ENCODE measurements at places on chromosomes 7 and 10.

- DNase-seq, result no peak
These were observed 10.7 kb downstream of the NDST2 start for GRCh38 chr10:73800560-73801252.

GRCh38 chr10:78863140-78863905, 205.4 kb upstream of the ZMIZ1 start:
- DNase-seq, result no peak

DNA sequence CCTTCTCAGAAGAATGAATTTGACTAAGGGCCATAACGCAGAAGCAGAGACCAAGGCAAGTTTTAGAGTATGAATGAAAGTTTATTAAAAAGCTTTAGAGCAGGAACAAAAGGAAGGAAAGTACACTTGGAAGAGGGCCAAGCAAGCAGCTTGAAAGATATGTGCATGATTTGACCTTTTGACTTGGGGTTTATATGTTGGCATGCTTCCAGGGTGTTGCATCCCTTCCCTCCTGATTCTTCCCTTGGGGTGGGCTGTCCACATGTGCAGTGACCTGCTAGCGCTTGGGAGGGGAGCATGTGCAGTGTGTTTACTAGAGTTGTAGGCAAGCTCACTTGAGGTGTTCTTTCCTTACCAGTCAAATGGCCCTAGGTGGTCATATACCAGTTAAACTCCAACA, 37.9 kb upstream of the LRRN3 start:
- no peak for DNase-seq

DNA sequence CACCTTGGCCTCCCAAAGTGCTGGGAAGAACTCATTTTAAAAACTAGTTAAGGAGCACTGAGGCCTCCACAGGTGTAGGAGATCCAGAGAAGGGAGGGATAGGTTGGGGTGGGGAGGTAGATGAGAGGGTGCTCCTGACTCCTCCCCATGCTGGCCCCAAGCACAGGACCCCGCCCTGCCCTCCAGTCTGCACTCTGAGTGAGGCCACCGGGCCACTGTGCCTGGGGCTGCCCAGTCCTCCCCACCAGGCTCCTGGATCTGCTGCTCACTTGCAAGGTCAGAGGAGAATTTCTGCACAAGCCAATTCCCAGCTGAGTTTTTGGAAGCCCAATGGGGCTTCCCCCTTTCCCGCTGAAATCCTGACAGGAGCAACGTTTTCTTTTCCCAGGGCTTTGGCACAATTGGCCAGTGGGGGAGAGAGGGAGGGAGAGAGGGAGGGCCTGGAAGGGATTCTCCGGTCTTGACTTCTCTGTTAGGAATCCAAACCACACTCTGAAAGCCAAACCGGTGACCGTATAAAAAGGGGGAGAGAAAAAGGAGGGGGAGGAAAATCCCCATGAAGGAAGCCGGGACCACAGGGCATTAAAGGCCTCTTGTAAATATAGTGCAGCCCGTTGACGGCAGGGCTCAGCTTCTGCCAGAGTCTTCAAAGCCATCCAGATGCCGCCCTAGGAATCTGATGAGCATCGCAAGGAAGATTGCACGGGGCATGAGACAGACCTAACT, 116.2 kb downstream of the SH3PXD2A start:
- no peak for DNase-seq

DNA sequence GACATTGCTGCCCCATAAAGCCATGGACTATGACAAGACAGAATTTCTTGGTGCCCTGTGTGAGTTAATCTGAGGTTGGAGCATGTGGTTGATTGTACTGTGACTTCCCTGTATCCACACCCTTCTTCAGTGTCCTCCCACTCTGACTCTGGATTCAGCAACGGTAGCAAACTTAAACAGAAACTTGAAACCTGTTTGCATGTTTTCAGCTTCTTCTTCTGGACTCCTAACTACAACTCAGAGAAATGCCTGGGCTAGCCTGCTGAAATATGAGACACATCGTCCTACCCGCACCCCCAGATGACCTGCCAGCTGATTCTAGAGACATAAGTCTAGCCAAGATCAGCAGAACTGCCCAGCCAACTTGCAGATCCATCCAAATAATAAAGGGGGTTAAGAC, 78.4 kb downstream of the IPMK start:
- DNase-seq, result no peak

DNA sequence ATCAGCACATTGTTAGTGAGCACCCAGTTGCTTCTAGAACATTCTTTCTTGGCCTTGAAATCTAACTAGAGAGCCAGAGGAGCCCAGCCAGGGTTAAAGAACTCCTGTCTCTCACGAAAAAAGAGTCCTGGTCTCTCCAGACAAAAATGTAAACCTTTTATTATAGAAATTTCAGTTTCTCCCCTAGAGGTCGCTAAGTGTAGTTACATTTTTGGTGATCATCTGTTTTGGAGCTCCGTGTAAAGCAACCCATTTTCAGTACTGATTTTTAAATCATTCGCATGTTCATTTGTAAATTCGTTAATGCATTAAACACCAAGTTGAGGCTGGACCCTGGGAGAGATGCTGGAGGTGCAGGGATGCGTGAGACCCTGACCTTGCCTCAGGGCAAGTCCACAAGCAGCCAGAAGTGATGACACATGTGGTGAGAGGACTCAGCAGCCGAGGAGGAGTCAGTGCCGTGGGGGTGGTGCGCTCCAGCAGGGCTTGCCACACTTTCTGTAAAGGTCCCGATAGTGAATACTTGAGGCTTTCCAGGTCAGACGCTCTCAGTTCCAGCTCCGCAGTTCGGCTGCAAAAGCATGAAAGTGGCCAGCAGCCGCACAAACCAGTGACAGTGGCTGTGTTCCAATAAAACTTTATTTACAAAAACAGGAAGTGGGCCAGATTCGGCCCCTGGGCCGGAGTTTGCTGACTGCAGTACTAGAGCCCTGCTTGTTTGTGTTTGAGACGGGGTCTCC, 578.6 kb upstream of the FOXK1 start:
- DNase-seq, result no peak

GRCh38 chr10:34181553-34182300, 633.4 kb downstream of the PARD3 start:
- no peak for DNase-seq

DNA sequence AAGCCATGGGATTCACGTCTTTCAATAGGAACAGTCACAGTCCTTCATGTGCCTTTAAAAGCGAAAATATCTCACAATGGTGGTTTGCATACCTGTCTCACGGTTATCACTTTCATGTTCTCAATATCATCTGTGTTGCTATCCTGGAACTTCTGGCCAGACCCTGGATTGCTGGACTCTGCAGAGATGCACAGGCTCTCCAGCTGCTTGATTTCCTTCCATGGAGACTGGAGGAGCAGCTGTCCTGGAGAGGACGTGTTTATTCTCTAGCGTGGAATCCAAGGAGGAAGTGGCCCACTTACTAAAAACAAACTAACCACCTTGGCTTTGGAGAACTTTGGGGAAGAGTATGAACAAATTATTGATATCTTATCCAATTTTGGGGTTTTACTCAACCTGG, 16.5 kb downstream of the BTBD16 start:
- DNase-seq, result no peak

GRCh38 chr10:68086910-68087684, 12.0 kb upstream of the HERC4 start:
- no peak for DNase-seq

GRCh38 chr10:21406595-21407193, 118.8 kb downstream of the SKIDA1 start:
- no peak for DNase-seq

- no peak for DNase-seq
These were observed at the start of gene ZNF485 for GRCh38 chr10:43606323-43607198. Gene ZNF485, plus strand, starts transcription at chr10:43606438. Its CDS starts 613 bp downstream, at chr10:43607051.

DNA sequence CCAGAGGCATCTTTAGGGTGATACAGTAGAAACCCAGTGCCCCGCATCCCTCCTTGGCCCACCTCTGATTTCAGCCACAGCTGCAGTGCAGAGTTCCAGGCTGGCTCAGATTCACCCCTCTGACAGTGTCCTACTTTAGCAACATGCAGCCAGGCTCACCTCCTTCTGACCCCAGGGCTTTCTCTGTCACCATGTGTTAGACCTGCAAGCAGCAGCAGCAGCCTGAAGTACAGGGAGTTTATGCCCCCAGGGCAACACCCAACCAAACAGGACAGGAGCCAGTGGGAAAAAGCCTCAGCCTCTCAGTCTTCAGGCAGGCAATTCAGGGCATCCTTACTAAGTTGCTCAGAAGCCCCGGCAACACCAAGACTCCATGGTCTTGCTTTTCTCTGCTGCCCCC, 109.0 kb upstream of the PLXNA4 start:
- no peak for DNase-seq

DNA sequence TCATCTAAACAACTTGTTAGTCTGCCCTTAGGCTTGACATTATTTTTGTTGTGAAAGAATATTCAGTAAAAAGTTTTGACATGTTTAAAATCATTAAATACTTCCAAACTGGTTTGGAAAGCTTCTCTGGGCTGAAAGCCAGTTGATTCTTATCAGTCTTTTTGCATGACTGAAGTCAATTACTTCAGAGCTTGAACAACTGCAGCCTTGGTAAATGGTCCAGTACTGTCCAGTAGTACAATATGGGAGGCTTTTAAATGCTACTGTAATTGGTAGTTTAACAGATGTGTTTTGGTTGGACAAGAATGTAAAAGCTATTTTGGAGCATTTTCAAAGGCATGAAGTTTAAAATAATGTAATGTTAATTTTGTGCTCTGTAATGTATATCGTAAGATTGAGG, 103.4 kb downstream of the SDK1 start:
- DNase-seq, result no peak

DNA sequence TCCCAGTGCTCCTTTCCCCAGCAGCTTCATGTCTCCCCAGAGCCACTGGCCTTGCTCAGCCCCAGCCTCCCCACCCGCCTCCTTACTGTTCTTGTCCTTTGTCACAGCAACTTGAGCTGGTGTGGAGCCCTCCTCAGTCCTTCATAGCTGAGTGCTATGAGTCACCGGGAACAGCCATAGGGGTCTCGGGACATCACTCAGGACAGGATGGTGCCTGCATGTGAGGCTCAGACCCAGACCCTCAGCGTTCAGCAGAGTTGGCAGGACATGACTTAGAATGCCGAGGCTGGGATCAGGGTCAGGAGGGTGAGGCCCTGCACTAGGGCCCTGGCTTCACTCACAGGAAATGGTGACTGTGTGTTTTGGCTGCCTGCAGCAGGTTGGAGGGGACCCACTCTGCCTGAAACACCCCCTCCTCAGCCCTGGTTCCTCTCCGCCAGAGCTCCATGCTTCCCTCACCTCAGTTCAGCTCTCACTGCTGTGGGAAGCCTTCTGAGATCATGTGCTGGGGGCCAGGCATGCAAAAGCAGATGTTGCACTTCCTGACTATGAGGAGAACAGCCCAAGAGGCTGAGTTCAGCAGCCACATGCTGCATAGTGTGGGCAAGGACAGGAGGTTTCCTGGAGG, 40.7 kb upstream of the GJD4 start:
- no peak for DNase-seq

DNA sequence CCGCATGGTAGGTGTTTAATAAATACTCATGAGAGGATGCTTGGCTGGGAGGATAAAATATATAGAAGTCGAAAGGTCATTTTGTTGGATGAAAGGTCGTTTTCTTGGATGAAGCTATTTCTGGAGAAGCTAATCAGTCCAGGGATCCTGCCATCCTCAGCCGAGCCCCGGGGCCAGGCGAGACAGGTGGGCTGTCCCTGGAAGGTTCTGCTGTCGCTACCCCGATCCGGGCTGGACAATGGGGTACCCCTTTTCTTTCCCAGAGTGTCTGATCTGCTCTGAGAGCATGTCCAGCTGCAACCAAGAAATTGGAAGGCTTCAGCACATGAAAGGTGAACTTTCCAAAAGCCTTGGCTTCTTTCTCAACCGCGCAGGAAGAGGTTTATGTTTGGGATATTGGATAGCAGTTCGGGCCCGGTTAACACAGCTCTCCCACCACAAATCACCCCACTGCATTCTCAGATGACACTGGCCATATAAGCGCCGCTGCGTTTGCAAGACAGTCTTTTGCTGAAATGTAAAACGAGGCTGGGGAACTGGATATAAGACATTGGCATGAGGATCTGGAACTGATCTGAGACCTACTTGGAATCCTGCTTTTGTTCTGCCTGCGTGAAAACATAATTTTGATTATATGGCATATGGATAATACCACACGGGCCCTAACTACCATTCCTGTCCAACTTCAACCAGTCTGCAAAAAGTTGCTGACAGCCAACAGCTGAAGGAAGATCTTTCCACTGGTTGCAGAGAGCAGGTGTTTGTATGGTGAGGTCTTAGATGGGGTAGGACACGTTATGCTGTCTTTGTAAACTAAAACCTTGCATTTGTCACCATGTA, 31.2 kb upstream of the MSRB2 start:
- DNase-seq, result no peak

GRCh38 chr10:118358327-118358726, 16.2 kb upstream of the FAM204A start:
- DNase-seq, result no peak

- no peak for DNase-seq
These were observed 217.4 kb downstream of the MAD1L1 start for GRCh38 chr7:2015251-2015871.

- DNase-seq, result no peak
These were observed 443.0 kb upstream of the MKI67 start for GRCh38 chr10:128568990-128569945.

DNA sequence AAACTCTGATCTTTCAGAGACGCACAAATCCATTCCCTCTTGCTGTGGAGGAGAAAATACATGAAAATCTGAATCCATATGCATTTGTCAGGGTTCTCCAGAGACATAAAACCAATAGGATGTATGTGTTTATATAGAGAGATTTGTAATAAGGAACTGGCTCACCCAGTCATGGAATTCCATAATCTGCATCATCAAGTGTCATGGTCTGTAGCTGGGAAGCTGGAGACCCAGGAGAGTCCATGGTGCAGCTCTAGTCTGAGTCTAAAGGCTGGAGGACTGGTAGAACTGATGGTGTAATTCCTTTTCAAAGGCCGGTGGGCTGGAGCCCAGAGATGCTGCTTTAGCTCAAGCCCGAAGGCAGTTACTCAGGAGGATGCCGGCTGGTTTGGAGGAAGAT, 134.0 kb downstream of the TCF7L2 start:
- DNase-seq, result no peak

- no peak for DNase-seq
These were observed 52.5 kb upstream of the LHFPL3 start for GRCh38 chr7:104275900-104276299.

GRCh38 chr10:30554440-30554825, 75.1 kb downstream of the LYZL2 start:
- no peak for DNase-seq

GRCh38 chr10:101639141-101639900, 51.2 kb downstream of the DPCD start:
- DNase-seq, result no peak

DNA sequence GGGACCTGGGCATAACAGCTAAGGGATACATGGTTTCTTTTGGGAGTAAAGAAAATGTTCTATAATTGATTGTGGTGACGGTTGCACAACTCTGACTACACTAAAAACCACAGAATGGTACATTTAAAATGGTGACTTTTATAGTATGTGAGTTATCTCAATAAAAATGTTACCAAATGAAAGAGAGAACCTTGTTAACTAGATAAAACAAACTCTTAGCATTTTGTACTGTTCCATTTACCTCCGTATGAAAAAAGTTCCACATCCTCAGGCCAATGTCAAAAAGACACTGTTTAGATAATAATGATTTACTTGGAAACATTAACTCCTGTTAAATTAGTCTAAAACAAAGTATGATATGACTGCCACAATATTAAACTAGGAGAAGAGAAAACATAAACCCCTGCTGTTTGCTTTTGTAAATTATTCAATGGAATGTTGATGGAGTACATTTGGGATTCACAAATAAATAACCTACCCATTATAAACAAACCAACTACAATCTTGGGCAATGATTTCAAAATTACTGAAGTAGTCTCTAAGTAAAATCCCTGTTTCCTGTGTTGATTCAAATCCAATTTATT, 60.7 kb downstream of the SMURF1 start:
- DNase-seq, result no peak

GRCh38 chr10:125961743-125962142, 65.4 kb downstream of the FANK1 start:
- DNase-seq, result no peak

- DNase-seq, result no peak
These were observed 232.7 kb upstream of the TAC1 start for GRCh38 chr7:97499204-97499603.

All from NCI-H187 treated with DMSO at 0.1 percent for 48 hours (cell line).